ENCODE measurements at places on chromosomes 5 and 9.

DNA sequence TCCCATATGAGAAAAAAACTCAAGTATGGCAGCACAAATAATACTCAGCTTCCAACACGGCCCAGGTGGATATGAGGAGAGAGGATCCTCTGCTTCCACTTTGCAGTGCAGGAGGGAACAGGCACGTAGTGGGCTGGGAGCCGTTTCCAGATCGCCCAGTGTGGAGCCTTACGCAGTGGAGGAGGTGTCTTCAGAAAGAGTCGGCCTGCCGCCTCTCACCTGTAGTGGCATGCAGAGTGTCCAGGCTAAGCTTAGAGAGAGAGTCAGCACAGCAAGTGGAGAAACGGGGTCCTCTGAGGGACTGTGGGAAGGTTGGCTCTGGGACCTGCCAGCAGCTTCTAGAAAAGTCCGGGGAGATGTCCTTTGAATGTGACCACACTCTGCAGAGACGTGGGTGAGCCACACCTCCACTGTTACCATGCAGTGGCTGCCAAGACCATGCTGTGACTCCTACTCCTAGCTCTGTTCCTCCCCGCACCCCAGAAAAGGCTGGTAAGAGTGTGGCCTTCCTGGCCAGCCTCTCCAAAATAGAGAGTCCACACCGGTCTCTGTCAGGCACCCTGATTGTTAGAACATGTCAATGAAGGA lies 3.5 kb upstream of the SEMA4D start:
- no peak for DNase-seq

DNA sequence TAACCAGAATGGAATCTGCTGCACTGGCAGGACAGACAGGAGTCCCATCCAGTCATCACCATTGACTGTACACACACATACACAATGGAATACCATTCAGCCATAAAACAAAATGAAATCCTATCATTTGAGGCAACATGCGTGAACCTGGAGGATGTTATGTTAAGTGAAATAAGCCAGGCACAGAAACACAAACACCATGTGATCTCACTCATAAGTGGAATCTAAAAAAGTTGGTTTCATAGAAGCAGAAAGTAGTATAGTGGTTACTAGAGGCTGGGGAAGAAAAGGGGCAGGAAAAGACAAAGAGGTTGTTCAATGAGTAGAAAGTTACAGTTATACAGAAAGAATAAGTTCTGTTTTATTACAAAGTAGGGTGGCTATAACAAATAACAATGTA lies 884.0 kb upstream of the ACO1 start:
- DNase-seq: no peak

DNA sequence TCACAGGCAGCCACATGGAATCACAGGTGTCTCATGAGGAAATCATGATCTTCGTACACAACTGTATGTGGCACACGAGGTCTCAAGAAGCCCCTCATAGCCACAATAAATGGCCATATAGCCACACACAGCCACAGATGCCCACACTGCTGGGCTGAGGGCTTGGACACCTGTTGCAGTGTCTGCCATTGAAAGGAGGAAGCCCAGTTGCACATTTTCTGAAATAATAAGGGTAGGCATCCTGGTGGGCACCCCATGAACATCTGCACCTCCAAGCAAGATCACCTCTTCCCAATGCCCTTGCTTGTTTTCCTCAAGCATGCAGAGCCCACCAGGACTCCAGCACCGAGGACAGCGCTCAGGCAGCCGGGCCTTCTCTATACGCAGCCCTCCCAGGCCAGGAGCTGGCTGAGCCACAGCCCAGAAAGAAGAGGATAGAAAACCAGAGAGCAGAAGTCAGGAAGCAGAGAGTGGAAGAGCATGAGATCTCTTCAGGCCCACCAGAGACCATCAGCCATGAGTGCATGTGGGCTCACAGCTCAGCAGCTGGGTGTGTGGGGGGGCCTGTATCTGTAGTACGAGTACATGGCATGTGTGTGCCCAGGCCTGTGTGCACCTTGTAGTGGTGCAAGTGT lies 1.0 kb upstream of the ACSL6 start:
- DNase-seq: no peak

DNA sequence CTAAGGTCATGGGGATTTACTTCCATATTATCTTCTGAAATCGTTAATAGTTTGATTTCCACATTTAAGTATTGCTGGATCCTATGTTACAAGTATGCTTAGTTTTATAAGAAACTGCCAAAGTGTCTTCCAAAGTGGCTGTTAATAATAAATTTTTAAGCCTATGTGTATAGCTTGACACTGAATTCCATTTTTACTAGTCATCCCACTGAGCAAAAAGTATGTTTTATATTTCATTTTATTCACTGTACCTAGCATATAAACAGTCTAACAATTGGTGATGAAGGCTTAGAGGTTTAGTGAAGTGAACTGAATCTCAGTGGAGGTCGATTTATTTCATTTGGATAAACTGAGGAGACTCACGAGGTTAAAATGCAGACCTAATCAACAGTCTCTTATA lies 174.6 kb downstream of the ADAMTS6 start:
- DNase-seq: no peak

DNA sequence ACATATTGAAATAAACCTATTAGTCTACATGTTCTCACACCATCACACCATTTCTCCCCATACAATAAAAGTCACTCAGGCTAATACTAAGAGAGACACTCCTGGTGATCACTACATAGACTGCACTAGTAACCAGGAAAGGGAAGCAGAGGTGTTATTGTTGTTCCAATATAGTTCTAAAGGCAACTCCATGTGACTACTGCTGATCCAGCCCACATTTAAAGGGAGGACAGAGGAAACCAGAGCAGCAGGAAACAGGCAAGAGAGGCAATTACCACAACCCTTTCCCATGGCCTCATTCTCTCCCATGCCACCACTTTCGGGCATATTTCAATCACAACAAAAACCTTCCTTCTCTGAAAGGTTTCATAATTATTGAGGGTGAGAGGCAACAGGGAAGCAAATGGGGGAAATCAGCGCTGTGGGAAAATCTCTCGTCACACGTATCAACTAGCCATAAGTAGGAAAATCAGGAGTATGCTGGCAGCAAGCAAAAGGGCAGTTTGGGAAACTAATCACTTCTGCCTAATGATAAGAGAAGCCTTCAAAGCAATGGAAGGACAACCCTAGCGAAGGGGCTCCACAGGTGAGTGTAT lies 1.8 kb downstream of the UBAP2 start:
- DNase-seq: no peak

GRCh38 chr5:68046445-68046844 lies 169.1 kb upstream of the PIK3R1 start:
- no peak for DNase-seq

GRCh38 chr5:59497207-59497606 lies 396.3 kb downstream of the PDE4D start:
- no peak for DNase-seq

DNA sequence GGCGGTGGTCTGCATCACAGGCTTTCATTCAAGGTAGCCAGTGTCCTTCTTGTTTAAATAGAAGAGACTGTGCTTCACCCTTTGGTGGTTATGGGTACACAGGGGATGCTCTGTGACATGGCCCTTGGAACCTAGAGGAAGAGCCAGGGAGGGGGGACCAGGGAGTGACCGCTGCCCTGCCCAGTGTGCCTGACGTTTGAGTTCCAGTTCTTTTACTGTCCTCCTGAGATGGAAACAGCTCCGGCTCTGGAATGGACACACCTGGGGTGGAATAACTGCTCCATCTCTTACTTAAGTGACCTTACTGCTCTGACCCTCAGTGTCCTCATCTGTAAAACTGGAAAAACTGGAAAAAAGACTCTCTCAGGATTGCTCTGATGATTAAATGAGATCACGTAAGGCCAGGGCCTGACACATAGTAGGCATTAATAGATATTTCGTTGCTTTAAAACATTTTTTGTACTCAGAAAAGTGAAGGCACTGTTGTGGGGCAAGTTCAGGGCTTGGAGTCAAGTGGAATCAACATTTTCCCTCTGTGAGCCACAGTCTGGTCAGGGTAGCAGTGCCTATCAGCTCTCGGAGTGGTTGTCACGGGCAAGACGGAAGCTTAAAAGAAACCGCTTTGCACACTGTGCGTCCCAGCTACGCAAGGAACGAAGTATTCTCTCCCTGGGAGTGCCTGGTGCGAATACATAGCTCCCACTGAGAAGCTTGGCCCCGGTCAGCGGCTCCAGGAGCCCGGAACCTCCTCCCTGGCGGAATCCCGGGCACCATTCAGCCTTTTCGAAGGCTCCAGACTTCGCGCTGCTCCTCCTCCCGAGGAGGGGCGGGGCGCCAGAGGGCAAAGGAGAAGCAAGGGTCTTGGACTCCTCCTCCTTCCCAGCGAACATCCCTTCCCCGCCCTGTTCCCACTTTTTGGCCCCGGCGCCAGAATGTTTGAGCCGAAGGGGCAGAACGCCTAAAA lies 5.8 kb downstream of the POU4F3 start:
- no peak for DNase-seq

- no peak for DNase-seq
These were observed 54.5 kb upstream of the PSD2 start for GRCh38 chr5:139740992-139741672.

GRCh38 chr9:81410201-81410600 lies 279.1 kb downstream of the TLE1 start:
- no peak for DNase-seq

DNA sequence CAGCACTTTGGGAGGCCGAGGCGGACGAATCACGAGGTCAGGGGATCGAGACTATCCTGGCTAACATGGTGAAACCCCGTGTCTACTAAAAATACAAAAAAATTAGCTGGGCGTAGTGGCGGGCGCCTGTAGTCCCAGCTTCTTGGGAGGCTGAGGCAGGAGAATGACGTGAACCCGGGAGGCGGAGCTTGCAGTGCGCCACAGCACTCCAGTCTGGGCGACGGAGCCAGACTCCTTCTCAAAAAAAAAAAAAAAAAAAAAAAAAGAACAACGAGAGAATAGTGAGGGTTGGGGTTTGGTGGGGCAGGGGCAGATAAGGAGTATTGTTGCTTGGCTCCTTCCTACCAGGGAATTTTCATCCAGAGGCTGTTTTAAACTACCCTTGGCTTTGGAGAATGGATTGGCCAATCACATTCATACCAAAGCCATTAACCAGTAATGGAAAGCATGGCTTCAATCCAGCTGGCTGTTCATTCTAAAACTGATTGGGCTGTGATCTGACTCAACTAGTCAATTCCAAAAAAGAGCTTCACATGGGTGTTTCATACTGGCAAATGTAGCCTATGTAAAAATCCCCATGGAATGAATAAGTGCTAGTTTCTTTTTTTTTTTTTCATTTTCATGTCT lies 64.4 kb downstream of the PLCXD3 start:
- DNase-seq: no peak

DNA sequence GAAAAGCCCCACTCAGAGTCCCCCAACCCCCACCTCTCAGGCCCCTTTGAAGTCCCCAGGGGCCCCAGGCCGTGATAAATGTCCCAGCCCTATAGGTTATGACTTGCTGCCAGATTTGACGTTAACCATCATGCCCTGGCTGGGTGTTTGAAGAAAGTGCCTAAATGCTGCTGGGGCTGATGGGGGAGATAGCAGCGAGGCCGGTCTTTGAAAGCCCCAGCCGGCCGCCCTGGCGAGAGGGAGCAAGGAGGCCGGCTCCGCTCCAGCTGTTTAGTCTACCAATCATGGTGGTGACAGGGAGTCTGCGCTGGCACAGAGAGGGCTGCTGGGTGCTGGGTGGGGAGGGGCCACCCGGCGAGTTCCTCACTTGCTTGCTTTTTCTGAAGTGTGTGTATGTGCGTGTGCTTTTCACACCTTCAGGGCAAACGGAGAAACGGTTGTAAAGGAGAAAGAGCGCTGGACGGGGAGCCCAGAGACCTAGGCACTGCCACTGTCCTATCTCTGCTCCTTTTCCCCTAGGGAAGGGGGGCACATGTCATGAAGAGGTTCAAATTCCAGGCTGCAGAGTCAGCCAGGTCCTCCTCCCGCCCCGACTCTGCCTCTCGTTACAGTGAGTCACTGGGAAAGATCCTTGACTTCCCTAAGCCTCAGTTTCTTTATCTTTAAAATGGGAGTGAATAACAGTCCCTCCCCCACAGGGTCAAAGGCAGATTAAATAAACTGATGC lies 126.1 kb upstream of the HAND1 start:
- DNase-seq: no peak

GRCh38 chr5:135745897-135746500 lies 88.5 kb upstream of the SLC25A48 start:
- DNase-seq: no peak

- no peak for DNase-seq
These were observed 149.0 kb upstream of the WWC1 start for GRCh38 chr5:168142402-168142801.

- no peak for DNase-seq
These were observed 1.4 kb downstream of the DBH start for GRCh38 chr9:133637451-133638055.

GRCh38 chr5:2441495-2442180 lies 309.8 kb downstream of the IRX2 start:
- DNase-seq: no peak

DNA sequence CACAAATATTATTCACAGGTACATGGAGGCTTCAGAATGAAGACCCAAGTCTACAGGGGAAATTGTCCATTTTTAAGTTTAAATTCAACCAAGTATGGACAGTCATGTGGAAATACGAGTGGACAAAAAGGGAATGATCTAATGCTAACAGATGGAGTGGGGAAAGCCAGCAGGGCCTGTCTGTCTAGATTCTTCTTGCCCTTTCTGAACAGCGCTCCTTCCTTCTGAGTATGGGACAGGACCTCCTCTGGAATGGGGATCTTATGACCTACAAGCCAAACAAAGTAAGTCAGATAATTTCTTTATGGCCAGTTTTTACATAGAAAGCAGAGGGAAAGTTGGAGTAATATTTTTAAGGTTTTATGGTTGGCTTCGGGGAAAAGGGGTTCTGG lies 119.8 kb upstream of the NEK6 start:
- no peak for DNase-seq

DNA sequence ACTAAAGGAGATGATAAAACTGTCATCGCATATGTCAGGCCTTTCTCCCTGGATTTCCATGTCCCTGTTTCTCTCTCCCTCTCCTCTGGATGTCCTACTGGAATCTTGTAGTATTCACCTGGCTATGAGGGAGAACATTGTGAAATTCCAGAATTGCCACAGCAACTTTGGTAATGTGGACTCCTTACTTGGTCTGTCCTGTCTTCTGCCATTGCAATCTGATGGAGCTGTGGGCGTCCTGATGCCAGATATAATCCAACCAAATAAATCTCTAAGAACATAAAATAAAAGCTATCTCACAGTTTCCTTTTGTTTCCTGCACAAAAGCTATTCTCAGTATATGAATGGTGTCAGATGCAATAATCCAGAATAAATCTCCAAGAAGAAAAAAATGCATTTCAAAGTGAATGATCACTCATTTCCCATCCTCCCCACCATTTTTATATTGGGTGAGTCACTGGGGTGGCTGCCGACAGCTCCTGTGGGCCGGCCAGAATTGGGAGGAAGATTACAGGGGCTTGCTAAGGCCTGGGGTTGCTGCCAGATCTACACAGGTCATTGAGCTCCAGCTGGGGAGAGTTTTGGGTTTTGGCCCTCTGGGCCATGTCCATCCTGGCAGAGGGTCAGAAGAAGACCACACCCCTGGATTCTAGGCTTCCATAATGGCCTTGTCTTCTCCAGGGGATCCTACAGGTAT lies 160.7 kb upstream of the PITX1 start:
- no peak for DNase-seq

DNA sequence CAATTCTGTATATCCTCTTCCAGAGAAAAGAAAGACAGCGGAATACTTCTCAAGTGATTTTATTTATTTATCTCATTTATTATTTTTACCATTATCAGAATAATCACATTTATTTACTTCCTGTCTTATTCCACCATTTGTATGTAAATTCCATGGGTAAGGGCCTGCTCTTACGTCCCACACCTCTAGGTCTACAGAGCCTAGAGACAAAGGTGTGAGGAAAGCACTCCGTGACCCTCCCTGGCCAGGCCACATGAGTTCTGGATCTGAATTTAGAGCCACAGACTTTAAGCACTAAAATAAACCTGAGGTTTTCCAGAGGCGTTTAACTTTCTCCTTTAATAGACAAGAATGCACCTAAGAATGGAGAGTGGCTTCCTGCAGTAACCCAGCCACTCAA lies 85.3 kb upstream of the CTSV start:
- DNase-seq: no peak

Data from stimulated activated CD8-positive, alpha-beta memory T cell treated with anti-CD3 and anti-CD28 coated beads, Interleukin-2, amount 100 ng/mL, for 1 hour (primary cell).